ENCODE measurements at places on chromosomes 11 and 22.
A peak's percentile ranks its signal among the peaks of the same experiment; 100 is the strongest.

GRCh38 chr11:44281151-44281550, 28.8 kb downstream of the ALX4 start:
- no peak for DNase-seq

DNA sequence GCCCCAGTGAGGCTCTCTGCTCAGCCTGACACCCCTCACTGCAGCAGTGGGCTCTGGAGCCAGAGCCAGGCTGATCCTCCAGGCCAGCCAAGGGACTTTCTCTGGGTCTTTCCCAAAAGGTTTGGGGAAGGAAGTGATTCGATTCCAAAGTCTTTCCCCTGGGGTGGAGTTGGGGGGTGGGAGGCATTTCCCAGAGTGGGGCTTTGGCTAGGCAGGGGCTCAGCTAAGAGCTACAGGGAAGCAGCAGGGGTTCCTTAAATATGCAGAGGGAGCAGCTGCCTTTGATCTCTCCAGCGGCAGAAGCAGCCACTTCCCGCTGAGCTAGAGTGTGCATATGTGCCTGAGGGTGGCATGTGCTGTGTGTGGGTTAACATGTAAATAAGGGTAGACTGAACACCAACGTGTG, 192.9 kb downstream of the INSC start:
- no peak for DNase-seq

- DNase-seq: no peak
Measured at GRCh38 chr11:94822080-94822479, 53.9 kb downstream of the AMOTL1 start.

GRCh38 chr22:36395915-36396314, 8.1 kb upstream of the MYH9 start:
- DNase-seq: peak; percentile 45

Data from fibroblast of upper back skin (primary cell).